Umbilical cord (tissue), 2 donors: ENCODE measurements at places on chromosomes 4 and X. TPM values are rescaled to one million over a fixed set of nuclear protein-coding genes. Genes with fewer than 3 reads are reported as not detected.

The CSAG2 gene
- total RNA-seq, result not detected

The FOXO4 gene
- total RNA-seq, result 13.5 TPM

DNA sequence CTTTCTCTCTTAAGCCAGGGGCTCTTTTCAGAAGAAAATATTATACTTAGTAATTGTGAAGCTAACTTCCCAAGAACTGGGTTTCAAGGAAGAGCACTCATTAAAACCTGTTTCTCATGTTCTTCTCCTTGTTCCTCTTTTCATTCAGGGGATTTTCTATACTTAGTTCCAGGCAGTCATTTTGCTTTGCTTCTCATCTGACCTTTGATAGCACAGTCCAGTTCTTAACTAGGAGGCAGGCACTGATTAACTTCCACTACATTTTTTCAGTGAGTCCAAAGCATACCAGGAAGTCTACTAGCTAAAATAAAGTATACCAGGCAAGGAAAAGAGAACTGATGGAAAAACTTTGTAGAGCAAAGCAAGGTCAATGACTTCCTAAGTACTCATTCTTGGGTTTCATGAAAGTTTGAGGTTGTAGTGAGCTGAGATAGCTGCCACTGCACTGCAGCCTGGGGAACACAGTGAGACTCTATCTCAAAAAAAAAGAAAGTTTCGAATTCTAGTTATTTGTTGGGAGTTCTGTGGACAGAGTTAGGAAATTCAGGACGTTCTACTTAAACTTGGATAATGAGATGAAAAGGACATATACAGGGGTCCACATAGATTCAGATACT lies 190.1 kb upstream of the HS3ST1 start:
- DNase-seq, result no peak

DNA sequence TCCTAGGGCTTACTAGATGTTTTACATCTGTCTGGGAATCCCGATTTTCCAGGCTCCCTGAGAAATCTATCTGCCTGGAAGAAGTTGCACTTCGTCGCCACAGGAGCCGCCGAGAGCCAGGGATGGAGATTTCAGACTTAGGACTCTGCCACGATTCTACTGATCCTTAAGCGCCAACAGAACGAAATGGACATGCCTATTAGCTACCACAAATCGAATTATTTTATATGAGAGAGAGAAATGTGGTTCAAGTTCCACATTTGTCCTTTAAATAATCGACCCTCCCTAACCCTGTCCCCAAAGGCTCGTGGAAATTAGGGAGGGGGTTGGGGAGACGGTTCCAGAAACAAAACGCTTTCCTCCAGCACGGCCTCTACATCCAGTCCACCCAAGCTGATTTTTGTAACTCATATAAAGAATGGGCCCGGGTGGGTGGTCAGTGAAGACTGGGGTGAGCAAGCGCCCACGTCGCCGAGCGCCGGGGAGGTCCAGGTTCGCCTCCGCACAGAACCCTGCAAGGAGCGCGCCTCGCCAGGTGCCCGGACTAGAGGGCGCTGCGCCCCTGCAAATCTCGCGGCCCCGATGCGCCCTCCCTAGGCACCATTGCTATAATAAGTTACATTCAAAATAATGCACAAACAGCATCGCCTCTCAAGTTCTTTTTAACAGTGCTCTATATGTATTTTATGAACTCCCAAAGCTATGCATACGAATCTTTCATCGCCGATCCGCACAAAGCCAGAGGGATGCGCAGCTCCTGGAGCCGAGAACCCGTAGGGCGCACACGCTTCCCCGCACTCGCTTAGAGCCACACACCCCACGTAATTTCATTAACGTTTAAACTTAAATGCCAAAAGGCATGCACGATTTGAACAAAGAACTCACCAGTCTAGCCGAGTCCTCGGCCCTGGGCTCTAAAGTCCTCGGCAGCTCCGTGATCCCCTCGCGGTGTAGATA lies 2.1 kb upstream of the FAT1 start:
- peak; percentile 81 for DNase-seq

GRCh38 chr4:146890301-146890700 lies 55.4 kb downstream of the TTC29 start:
- no peak for DNase-seq

- no peak for DNase-seq
These were observed 417.4 kb downstream of the CCSER1 start for GRCh38 chr4:90544532-90545045.

- peak; percentile 86 for DNase-seq
These were observed 70.8 kb upstream of the PGRMC2 start for GRCh38 chr4:128358231-128358912.
